ENCODE measurements at places on chromosomes 4 and X.

- DNase-seq = no peak
Measured at GRCh38 chr4:18419780-18420179, 398.2 kb upstream of the LCORL start.

- DNase-seq = no peak
Measured at GRCh38 chrX:35868501-35868900, 51.0 kb upstream of the CFAP47 start.

DNA sequence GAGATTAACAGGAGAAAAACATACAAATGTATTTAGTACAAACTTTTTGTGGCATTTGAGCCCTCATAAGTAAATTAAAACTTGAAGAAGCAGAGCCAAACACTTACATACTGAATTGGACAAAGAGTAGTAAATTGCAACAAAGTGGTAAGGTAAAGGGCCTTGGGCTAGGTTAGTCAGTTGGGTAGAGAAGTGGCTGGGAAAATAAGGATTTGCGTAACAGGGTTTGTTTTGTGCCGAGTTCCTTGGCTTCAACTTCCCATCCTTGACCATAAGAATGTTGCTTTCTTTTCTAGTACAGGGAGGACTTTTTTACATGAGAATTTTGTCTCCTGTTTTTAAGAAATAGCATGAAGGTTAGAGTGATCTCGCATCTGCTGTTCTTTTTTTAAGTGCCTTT lies 33.3 kb upstream of the DSPP start:
- no peak for DNase-seq

- no peak for DNase-seq
Measured at GRCh38 chrX:129783291-129783713, 3.6 kb downstream of the SASH3 start.

DNA sequence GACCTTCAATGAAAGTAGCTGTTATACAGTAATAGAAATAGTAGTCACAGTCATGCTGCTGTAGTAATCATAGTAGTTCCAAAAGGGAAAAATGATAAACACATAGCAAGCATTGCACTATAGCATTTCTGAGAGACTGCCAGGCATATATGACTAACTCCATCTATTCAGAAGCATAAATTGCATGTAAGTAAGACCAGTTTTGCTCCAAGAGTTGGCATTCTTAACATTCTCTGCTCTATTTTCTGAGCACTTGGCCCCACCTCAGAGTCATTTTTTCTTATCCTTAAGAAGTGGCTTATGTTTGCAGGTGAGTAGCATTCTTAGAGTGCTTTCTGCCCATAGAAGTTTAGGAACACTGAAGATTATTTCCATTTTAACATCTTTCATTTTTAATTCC lies 490.3 kb upstream of the TECRL start:
- DNase-seq = no peak

DNA sequence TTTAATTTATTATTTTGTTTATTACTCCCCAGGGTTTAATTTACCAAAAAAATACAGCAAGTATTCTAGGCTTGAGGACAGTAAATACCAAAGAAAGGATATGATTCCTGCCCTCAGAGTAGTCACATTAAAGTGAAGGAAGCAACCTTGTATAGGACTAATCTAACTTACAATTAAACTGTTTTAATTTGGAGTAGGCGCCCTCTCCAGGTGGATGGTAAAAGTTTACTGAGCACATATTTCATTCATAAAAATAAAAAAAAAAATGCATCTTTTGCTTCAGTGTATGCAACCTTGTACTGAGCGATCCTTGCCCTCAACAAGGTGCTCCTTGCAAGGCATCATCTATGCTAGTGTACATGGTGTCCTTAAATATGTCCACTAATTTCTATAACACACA lies 72.0 kb upstream of the MAGEB16 start:
- DNase-seq = peak; percentile 18

DNA sequence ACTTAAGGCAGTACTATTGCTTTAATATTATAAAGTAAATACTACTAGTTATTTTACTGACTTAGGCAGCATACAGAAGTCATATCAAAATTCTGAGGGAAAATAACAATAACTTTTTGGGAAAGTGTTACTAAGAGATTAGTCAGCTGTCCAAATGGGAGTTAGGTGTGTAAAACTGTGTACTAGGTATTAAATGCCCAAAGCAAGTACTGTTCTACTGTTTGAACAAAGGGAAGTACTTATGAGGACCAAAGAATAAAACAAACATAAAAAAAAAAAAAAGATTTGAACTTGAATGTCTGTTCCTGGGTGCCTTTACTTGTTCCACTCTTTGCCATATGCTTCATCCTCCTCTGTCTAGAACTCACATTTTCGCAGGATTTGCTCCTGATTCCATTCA lies 174.4 kb downstream of the MSL3 start:
- no peak for DNase-seq

DNA sequence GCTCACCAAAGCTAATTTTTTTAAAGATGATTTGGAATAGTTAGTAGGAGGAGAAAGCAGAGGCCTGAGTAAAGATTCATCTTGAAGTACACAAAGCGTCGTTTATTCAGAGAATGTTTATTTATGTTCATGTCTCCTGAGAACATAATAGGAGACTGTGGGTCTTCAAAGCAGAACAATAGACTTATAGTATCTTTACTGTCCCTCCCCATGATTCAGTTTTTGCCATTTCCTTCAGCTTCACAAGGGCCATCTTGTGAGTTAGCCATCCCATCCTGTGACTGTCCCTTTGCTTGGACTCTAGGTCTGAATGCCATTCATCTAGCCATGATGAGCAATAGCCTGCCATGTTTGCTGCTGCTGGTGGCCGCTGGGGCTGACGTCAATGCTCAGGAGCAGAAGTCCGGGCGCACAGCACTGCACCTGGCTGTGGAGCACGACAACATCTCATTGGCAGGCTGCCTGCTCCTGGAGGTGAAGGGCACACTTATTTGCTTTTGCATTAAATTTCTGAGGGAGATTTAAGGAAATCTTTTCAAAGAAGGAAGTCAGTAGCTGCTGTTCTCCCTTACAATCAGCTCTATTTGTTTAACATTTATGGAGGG lies 105.8 kb downstream of the NFKB1 start:
- no peak for DNase-seq

GRCh38 chrX:19683358-19683757 lies 168.1 kb upstream of the MAP3K15 start:
- no peak for DNase-seq

- no peak for DNase-seq
Measured at GRCh38 chr4:17562157-17562556, 14.8 kb upstream of the LAP3 start.

DNA sequence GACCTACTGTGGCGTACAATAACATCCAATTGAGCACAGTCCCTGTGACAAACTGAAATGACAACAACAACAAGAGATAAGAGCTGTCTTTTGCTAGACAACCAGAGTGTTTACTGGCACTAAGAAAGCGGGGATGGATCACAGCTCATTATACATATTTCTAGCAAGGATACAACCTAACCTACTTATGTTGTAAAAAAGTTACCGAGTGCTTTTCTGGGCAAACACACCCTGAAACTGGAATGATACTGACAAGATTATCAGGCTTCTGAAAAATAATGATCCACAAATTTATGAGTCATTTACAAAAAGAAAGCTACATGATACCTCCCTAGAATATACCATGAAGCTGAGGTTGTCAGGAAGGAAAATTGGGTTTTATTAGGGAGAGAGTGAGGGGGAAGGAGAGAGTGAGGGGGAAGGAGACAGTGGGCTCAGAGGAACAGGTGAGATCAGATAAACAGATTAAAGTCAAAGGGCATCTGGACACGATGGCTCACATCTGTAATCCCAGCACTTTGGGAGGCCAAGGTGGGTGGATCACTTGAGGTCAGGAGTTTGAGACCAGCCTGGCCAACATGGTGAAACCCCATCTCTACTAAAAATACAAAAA lies 20.3 kb downstream of the TBC1D9 start:
- no peak for DNase-seq

GRCh38 chr4:184802697-184803015 lies 23.1 kb downstream of the ACSL1 start:
- no peak for DNase-seq

DNA sequence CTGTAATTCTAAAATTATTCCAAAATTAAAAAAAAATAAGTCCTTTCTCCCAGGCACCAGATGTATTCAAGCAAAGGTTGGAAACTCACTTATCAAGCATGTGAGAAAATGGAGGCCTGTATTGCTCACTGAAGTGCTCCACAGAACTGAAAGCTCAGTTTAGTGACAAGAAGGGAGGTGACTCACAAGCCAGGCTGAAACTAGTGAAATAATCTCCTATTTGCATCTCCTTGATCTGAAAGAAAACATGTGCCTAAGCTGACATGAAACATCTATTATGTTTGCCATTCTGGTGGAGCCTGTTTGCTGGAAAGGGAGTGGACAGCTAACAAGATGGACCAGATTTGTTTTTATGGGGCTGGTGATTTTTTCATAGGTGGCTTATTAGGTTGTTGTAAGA lies 54.0 kb upstream of the AMELX start:
- DNase-seq = no peak

GRCh38 chr4:94409962-94410361 lies 41.8 kb upstream of the PDLIM5 start:
- DNase-seq = no peak

Data from NAMALWA (cell line).